Stimulated activated CD8-positive, alpha-beta memory T cell treated with anti-CD3 and anti-CD28 coated beads, Interleukin-2, amount 100 ng/mL, for 1 hour (primary cell): ENCODE measurements at places on chromosomes 2 and 18.

DNA sequence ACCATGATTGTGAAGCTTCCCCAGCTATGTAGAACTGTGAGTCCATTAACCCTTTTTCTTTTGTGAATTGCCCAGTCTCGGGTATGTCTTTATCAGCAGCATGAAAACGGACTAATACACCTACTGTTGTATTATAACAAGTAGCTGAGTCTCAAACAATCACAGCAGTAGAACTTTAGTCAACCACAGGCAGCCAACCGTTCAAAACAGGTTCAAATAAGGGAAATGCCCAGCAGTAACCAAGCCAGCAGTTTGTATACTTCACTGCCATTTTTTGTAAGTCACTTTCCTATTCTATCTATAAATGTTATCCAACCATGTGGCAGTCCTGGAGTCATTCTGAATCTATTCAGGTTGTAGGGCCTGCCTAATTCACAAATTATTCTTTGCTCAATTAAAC lies 1560.6 kb upstream of the SLC39A10 start:
- DNase-seq = no peak

DNA sequence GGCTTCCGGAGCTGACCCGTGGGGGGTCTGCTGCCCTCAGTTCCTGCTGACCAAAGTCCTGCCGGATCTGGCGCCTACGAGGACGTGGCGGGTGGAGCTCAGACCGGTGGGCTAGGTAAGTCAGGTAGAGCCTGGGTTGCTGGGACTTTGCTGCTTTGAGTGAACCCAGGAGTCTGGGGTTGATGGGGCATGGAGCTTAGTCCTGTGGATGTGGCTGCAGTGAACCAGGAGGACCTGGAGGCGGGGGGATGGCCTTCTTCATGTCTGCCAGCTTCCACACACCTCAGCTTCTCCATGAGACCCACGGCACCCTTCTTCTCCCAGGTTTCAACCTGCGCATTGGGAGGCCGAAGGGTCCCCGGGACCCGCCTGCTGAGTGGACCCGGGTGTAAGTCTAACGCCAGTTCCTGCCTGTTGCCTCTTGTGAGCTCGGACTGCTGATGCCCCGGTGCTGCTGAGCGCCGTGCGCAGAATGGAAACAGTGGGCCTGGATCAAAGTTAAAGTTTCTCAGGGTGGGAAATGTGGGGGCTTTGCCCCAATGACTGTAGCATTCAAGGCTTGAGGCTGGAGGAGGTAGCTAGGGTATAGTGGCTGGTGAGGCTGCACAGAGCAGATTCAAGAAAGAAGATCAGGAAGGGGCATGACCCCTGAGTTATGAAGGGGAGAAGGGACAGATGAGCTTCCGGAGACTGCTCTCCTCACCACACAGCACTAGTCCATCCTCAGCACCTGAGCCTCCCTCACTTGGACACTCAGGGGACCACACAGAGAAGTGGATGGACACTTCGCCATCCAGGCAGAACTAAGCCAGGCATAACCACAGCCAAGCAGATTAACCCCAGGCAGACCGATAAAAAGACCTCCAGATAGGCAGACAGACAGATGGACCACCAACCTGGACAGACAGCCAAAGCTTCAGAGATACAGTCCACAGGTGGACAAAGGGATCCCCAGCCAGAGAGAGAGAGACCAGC lies 17.3 kb downstream of the PTPN18 start:
- no peak for DNase-seq

GRCh38 chr2:176088048-176088936 lies 4.2 kb upstream of the HOXD13 start:
- DNase-seq = no peak

DNA sequence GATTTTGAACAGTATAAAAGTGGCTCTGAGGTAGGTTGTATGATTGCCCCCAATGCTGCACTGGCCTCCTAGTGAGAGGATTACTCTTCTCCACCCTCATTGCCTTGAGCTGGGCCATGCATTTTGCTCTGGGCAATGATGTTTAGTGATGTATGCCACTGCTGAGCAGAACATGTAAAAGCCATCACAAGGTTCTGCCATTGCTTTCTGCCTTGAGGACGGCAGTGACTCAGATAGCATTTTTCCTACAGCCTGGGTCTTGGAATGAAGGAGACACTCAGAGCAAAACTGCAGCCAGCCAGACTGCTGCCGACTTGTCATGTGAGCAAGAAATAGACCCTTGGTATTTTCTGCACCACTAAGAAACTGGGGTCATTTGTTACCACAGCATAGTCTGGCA lies 27.6 kb downstream of the GPATCH11 start:
- no peak for DNase-seq

- no peak for DNase-seq
These were observed 135.2 kb upstream of the NFATC1 start for GRCh38 chr18:79260510-79260909.

DNA sequence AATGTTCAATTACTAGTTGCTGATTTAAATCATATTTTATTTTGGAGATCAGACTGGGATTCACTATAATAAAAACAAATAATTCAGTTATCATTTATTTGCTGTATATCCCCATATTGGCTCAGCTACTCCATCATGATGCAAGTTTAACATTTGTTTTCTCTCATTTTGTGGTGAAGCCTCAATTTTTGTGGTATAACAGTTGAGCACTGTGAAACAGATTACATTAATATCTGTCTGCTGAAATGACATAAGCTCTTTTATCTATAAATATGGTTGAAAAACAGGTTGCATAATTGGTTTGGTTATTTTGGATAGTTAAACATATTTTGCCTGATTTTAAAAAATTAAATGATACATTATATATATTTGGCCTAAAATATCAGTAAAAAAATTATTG lies 67.7 kb downstream of the DPP4 start:
- DNase-seq = no peak

DNA sequence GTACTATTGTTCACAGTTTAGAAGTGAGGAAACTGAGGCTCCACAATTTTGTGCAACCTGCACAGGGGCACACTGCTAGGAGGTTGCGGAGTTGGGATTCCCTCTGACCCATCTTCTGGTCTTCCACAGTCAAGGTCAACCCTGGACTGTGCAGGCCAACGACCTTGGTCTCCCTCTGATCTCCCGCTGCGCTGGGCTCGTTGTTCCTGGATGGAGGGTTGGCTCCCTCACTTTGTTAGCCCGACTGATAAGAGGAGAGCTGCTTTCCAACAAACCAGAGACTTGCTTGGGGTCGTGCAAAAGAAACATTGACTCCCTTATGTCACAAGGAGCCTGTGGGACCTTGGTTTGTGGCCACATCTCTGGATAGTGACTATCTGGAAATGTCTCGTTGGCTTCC lies 187.6 kb downstream of the MYCN start:
- DNase-seq = no peak

GRCh38 chr18:33826151-33826550 lies 248.1 kb downstream of the ASXL3 start:
- DNase-seq = no peak
